ENCODE measurements at places on chromosomes 4 and X. TPM values are rescaled to one million over a fixed set of nuclear protein-coding genes. Genes with fewer than 3 reads are reported as not detected.
A peak's percentile ranks its signal among the peaks of the same experiment; 100 is the strongest.

- H3K4me1 ChIP-seq = no peaks in the 10 kb centered on the region
- H3K36me3 ChIP-seq = no peaks in the 10 kb centered on the region
- no peak for DNase-seq
- H3K4me3 ChIP-seq = no peak overlapping the region
- no peak overlapping the region for H3K27ac ChIP-seq
Observed at GRCh38 chrX:109384699-109385098, 97.2 kb downstream of the GUCY2F start.

- no peak overlapping the region for H3K27ac ChIP-seq
- no peaks in the 10 kb centered on the region for H3K4me1 ChIP-seq
- no peaks in the 10 kb centered on the region for H3K36me3 ChIP-seq
- H3K27me3 ChIP-seq = no peaks in the 10 kb centered on the region
Observed at GRCh38 chrX:103157496-103158316, 57.2 kb upstream of the BEX4 start.

GRCh38 chr4:141352909-141353525 lies 132.3 kb downstream of the ZNF330 start:
- no peak overlapping the region for H3K27ac ChIP-seq
- no peak for DNase-seq
- no peaks in the 10 kb centered on the region for H3K4me1 ChIP-seq
- H3K36me3 ChIP-seq = no peaks in the 10 kb centered on the region
- H3K27me3 ChIP-seq = peaks cover 3% of the 10 kb centered on the region

CLDN2 gene
- not detected for total RNA-seq

- DNase-seq = no peak
- no peaks in the 10 kb centered on the region for H3K36me3 ChIP-seq
- no peaks in the 10 kb centered on the region for H3K27me3 ChIP-seq
- no peaks in the 10 kb centered on the region for H3K4me1 ChIP-seq
- H3K27ac ChIP-seq = no peak overlapping the region
Observed at GRCh38 chr4:16516796-16517439, 290.6 kb upstream of the TAPT1 start.

HSFX3 gene
- total RNA-seq = not detected

DNA sequence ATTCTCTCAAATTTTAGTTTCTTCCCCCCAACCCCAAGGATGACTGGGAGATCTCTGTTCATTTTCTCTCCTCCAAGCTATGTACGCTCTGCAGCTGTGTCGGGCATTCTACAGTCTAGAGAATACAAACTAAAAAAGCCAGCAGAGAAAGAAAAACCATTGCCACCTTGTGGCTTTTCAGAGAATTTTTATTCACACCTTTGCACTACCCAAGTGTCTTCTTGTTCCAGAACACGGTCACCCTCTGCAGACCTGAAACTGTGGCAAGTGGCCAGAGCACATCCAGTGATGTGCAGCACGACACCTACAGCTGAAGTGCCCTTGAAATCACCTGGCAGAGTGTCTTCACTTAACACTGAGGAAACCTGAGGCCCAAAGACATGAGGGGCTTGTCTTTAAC lies 68.6 kb downstream of the CHST7 start:
- H3K27ac ChIP-seq = no peak overlapping the region
- peaks cover 21% of the 10 kb centered on the region for H3K4me1 ChIP-seq
- H3K36me3 ChIP-seq = peaks cover 10% of the 10 kb centered on the region
- H3K27me3 ChIP-seq = no peaks in the 10 kb centered on the region
- H3K4me3 ChIP-seq = no peak overlapping the region

- DNase-seq = no peak
- H3K27ac ChIP-seq = no peak overlapping the region
- no peaks in the 10 kb centered on the region for H3K4me1 ChIP-seq
- H3K36me3 ChIP-seq = no peaks in the 10 kb centered on the region
- no peak overlapping the region for H3K4me3 ChIP-seq
Observed at GRCh38 chr4:1463088-1463926, 57.1 kb upstream of the NKX1-1 start.

DNA sequence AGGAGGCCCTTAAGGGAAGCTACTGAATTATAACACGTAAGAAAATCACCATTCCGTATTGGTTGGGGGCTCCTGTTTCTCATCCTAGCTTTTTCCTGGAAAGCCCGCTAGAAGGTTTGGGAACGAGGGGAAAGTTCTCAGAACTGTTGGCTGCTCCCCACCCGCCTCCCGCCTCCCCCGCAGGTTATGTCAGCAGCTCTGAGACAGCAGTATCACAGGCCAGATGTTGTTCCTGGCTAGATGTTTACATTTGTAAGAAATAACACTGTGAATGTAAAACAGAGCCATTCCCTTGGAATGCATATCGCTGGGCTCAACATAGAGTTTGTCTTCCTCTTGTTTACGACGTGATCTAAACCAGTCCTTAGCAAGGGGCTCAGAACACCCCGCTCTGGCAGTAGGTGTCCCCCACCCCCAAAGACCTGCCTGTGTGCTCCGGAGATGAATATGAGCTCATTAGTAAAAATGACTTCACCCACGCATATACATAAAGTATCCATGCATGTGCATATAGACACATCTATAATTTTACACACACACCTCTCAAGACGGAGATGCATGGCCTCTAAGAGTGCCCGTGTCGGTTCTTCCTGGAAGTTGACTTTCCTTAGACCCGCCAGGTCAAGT lies 6.9 kb upstream of the MSANTD1 start:
- H3K4me1 ChIP-seq = peaks cover 9% of the 10 kb centered on the region
- H3K36me3 ChIP-seq = no peaks in the 10 kb centered on the region
- H3K27ac ChIP-seq = no peak overlapping the region

DNA sequence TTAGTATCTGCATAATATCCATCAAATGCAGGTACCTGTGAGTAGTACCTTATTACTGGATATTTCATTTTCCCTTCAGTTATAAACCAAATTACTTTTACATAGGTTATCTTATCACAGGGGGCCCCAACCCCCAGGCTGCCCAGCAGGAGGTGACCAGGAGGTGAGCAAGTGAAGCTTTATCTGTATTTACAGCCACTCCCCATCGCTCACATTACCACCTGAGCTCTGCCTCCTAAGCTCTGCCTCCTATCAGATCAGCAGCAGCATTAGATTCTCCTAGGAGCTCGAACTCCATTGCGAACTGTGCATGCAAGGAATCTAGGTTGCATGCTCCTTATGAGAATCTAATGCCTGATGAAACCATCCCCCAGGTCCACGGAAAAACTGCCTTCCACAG lies 6.3 kb downstream of the PRSS12 start:
- peaks cover 2% of the 10 kb centered on the region for H3K4me1 ChIP-seq
- H3K27me3 ChIP-seq = peaks cover 24% of the 10 kb centered on the region
- no peak for DNase-seq

GRCh38 chr4:154490234-154490582 lies 1.4 kb downstream of the DCHS2 start:
- H3K27me3 ChIP-seq = peaks cover 51% of the 10 kb centered on the region
- H3K4me3 ChIP-seq = peak overlapping the region; percentile 63
- no peaks in the 10 kb centered on the region for H3K36me3 ChIP-seq
- H3K27ac ChIP-seq = no peak overlapping the region

TBX22 gene
- not detected for total RNA-seq

FGF13 gene
- not detected for total RNA-seq

GRCh38 chr4:72218953-72219352 lies 187.2 kb downstream of the NPFFR2 start:
- H3K4me3 ChIP-seq = no peak overlapping the region
- H3K27ac ChIP-seq = no peak overlapping the region
- H3K27me3 ChIP-seq = peaks cover 2% of the 10 kb centered on the region

DNA sequence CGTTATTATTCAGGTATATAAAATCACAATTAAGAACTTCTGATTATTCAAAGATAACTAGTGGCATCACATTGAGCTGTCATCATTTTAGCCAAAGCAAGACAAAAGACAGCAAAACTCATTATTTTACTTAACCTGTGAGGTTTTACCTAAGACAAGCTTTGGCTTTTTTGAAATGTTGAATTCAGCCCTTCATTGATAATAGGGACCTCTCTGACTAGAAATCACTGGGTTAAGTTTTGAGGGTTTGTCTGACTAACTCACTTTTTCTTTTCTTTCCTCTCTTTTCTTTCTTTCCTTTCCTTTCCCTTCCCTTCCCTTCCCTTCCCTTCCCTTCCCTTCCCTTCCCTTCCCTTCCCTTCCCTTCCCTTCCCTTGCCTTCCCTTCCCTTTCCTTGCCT lies 244.2 kb downstream of the GRXCR1 start:
- no peak overlapping the region for H3K27ac ChIP-seq
- no peaks in the 10 kb centered on the region for H3K4me1 ChIP-seq
- no peaks in the 10 kb centered on the region for H3K36me3 ChIP-seq
- H3K4me3 ChIP-seq = no peak overlapping the region
- H3K27me3 ChIP-seq = no peaks in the 10 kb centered on the region
- no peak for DNase-seq

DDIT4L gene
- total RNA-seq = 0.63 TPM

SPIN3 gene
- 4.6 TPM for total RNA-seq

GRCh38 chr4:48499551-48500066 lies 9.6 kb downstream of the ZAR1 start:
- peaks cover 23% of the 10 kb centered on the region for H3K36me3 ChIP-seq
- H3K27ac ChIP-seq = peak overlapping the region; percentile 80
- no peak for DNase-seq
- H3K4me1 ChIP-seq = peaks cover 26% of the 10 kb centered on the region

DNA sequence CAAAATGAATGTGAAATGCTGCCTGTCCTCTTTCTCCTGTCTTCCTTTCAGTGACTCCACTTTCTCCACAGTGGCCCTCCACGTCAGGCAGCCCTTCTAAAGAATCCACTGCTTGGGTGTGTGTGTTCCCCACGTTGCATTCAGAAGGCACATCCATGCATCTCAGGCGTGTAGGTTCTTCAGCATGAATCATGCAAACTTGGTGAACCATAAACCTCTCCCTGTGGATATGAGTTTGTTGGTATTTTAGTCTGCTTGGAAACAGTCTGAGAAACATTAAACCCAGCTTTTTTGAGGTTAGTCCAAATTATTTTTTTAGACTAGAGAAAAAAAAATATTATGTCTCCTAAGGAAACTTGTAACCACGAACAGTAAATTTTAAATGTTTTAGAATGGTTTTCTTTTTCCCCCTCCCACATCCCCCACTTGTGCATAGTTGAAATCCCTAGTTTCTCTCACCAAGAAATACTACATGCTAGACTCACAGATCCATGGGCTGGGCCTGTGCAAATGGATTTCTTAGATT lies 251.6 kb downstream of the CBR4 start:
- no peak overlapping the region for H3K4me3 ChIP-seq
- DNase-seq = no peak
- no peak overlapping the region for H3K27ac ChIP-seq
- no peaks in the 10 kb centered on the region for H3K36me3 ChIP-seq
- H3K27me3 ChIP-seq = peaks cover 3% of the 10 kb centered on the region

Data from activated CD8-positive, alpha-beta T cell treated with anti-CD3 and anti-CD28 coated beads for 36 hours (primary cell).